PC-9 (cell line): ENCODE measurements at places on chromosomes 7 and 10.

DNA sequence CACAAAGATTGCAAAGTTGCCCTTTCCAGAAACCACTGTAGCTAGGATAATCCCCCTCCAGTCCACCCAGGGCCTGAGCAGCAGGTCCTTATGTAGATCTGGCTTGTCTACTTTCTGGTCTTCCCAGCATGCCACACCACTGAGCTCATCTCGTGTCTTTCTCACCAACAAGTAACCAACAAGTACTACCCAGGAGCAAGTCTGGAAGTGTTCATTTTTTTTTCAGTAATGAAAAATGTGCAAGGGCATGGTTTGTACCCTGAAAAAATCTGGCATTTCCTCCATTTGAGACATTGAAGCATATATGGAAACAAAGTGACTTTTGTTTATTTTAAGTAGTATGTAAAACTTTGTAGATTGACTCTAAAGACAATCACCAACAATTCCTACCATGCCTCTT lies 120.8 kb downstream of the INHBA start:
- DNase-seq, result no peak

- no peak for DNase-seq
Observed at GRCh38 chr7:110839866-110840265, 251.1 kb upstream of the LRRN3 start.

DNA sequence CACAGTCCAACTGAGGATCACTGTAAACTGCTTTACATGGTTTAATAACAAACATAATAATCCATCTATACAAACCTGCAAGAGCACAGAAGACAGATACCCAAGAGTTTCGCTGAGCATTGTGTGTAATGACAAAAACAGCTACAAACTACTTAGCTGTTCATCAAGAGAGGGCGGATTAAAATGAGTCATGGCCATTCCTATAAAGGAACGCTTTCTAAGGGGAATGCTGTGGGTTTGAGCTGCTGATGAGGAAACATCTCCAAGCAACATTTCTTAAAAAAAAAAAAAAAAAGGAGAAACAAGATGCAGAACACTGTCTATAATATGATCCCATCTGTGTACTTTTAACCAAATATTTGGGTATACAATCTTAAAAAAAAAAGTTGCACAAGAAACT lies 33.8 kb downstream of the VOPP1 start:
- peak; percentile 98 for DNase-seq

- DNase-seq, result no peak
Observed at GRCh38 chr10:10977978-10978377, 39.7 kb upstream of the CELF2 start.

DNA sequence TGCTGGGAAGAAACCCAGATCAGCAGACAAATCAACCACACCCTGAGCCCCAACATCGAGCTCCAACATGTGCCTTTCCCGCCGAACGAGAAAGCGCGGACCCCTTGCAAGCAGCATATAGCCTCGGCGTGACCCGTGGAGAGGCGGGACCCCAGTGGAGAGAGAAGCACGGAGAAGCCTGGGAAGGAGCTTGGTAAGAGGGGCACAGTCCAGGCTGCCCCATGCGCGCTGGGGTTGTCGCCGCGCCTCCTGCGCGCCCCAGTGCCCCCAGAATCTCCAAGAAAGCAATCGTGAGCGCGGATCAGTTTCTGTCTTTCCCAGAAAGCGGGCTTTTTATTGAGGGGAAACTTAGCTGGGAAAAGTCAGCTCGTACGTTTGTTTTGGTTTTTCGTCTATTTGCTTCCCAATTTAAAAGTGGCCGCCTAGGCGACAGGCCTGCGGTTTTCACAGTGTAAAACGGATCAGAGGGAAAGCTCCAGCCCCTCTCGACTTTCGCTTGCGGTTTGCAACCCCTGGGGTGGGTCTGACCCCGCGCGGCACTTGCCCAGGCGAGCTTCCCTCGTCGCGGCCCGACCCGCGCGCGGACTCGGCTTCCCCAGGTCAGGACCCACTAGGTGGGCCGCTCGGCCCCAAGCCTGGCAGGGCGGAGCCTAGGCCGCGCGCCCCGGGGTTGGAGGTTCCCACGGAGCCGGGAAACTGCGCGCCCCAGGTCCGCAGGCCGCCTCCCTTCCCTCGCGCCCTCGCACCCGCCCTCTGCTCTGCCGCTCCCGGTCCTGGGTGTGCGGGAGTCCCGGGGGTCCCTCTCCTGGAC lies 31.1 kb downstream of the SKIDA1 start:
- DNase-seq, result no peak

DNA sequence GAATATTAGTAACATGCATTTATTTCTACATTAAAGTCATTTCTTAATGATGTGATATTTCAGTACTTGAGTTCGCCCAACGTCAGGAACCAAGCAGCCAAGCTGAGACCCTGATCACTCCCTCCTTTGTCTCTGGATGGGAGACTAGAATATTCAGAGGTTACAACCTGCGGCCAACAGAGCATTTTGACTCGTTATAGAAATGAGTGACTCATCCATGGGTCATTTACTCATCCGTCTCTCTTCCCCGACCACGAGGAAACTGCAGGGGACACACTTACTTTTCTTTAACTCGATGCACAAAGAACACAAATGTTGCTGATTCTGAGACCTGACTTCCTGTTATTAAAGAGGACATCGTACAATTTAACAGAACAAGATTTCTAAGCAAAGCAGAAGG lies 343.3 kb downstream of the FRMD4A start:
- peak; percentile 79 for DNase-seq

- no peak for DNase-seq
Observed at GRCh38 chr10:6228010-6228511, 25.3 kb downstream of the PFKFB3 start.

DNA sequence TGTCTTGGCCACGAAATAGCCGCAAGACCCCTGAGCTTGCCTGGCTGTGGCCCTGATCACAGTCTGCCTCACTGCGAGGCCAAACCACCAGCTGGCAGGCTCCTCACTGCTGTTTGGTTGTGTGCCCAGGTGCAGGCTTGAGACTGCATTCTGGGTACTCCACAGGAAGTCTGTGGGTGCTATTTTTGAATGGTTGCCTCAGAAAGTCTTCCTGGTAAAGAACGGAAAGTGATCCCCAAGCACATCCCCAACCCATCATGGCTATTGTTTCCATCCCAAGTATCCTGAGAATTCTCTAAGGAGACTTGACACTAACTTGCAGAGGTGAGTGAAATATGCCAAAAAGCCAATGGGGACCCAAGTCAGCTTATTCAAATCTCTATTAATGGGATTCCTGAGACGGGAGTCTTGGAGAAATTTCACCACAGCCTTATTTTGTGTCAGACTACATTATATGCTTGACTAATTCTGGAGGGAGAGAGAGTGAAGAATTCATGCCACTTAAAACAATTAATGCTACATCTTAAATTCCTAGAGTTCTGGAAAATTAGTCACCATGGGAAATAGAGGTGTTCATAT lies 170.9 kb downstream of the RAMP3 start:
- no peak for DNase-seq

DNA sequence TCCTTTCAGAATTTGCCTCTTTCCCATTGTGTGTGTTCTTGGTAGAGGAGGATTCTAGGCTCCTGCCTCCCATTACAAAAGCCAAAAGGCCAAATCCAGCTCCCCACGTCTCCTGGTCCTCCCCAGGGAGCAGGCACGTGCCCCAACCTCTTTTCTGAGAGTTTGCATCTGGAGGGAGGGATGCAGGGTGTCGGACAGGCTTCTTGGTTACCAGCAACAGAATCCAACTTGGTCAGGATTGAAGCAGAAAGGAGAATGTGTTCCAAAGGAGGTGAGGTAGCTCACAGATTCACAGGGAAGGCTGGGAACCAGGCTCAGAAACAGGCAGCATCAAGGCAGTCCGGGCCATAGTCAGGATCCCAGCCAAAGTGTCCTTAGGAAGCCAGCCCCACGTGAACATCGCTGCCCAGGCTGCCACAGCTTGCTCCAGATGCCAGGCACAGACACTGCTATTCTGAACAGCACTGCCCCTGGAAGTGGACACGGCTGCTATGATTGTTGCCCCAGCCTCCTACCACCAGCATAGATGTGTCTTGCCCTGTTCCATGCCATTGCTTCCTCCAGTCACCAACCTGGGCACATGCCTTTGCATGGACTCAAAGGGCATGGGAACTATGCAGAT lies 264.2 kb upstream of the ZMIZ1 start:
- no peak for DNase-seq

DNA sequence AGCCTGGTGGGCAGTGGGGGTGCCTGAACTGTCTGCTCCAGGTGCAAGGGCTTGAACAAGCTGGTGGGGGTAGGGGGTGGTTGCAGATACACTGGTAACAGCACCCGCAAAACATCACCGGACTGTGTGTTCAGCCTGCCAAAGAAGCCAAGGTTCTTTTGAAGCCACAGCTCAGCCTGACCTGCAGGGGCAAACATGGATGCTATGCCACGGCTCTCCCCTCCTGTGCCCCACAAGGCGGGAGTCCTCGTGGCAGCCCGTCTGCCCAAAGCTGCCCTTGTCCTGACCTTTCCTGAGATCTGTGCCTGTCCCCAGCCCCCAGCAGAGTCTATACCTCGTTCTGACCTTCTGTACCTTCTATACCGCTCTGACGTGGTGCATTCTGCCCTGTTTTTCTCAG lies 285.7 kb downstream of the GLRX3 start:
- no peak for DNase-seq

- DNase-seq, result peak; percentile 42
Observed at GRCh38 chr10:323651-324293, 188.5 kb downstream of the ZMYND11 start.

DNA sequence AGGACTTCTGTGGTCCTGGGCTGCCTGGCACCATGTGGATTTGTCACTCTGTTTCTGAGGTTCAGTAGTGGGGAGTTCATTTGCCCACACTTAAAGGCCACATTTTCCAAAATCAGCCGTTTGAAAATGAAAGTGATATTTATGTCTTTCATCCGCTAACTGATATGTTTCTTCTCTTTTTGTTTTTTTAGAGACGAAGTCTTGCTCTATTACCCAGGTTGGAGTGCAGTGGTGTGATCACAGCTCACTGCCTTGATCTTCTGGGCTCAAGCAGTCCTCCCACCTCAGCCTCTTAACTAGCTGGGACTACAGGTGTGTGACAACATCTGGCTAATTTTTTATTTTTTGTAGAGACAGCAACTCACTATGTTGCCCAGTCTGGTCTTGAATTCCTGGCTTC lies 58.6 kb downstream of the EBLN1 start:
- DNase-seq, result no peak

DNA sequence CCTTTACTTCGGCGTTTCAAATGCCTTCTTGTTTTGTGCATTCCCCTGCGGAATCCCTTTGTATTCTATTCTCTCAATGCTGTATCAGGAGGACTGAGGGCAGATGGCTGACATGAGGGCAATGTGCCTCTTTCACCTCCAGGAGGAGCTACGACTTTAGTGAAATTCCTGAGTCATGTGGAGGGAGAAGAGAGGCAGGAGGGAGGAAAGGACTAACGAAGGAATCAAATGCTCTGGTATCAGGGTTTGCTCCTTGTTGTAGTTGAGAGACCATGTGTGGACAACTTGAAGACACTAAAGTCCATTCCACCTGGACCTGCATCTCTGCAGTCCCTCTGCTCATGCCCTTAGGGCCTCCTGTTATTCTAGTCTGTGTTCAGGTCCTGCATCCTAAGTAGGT lies 40.2 kb upstream of the PRSS58 start:
- DNase-seq, result no peak

DNA sequence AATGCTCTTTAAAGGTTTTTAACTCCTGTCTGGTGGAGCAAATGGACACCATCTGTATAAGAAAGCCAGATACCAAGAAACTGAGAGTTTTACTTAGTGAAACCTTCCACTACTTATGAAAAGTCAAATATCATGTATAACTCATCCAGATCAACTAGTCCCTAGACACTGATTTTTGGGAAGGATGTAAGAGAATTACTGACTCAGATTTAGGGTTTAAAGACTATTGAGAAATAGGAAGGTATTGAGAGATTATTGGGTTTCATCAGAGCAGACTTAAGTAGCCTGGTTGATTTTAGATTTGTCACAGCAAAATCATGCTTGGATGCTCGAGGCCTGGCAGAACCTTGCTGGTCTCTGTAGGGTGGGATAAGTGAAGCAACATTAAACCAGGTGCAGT lies 3.1 kb downstream of the CSTF2T start:
- no peak for DNase-seq

DNA sequence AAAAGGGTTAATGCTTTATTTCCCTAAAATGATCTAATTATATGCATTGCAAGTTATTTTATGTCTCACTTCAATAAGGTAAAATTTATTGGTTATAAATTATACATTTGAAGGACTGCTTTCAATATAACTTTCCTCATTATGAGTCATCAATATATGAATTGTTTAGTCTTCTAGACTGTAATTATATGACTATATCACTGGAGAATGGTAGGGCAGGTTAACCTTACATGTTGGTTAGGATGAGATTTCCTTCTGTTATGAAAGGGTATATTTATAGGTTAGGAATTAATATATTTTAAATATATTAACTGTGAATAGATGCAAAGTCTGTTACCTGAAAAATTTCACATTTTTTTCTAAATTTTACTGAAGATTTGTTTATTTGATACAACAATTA lies 406.4 kb upstream of the ETV1 start:
- no peak for DNase-seq

- DNase-seq, result no peak
Observed at GRCh38 chr10:92913973-92914372, 65.7 kb downstream of the EXOC6 start.

DNA sequence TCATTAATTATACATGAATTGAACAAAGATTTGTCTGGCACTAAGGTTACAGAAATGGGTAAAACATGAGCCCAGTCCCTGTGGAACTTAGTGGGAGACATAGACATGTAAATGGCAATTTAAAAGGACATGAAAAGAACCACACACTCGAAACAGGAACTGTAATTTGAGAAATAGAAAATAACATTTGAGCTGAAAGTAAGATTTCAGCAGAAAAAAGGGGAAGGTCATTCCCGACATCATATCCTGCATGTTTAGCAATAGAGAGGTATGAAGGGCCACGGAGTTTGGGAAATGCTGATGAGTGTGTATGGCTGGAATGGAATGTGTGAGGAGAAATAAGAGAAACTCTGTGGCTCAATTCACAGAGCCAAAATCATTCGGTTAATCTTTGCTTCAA lies 175.4 kb upstream of the AHR start:
- DNase-seq, result no peak

GRCh38 chr10:1142596-1142995 lies 86.4 kb downstream of the WDR37 start:
- no peak for DNase-seq

GRCh38 chr7:71443191-71443530 lies 311.2 kb downstream of the GALNT17 start:
- no peak for DNase-seq
